Stimulated activated CD8-positive, alpha-beta memory T cell treated with anti-CD3 and anti-CD28 coated beads, Interleukin-2, amount 100 ng/mL, for 1 hour (primary cell): ENCODE measurements at places on chromosomes 7 and 10.

- DNase-seq = no peak
Measured at GRCh38 chr7:98315318-98315993, 34.0 kb downstream of the BRI3 start.

DNA sequence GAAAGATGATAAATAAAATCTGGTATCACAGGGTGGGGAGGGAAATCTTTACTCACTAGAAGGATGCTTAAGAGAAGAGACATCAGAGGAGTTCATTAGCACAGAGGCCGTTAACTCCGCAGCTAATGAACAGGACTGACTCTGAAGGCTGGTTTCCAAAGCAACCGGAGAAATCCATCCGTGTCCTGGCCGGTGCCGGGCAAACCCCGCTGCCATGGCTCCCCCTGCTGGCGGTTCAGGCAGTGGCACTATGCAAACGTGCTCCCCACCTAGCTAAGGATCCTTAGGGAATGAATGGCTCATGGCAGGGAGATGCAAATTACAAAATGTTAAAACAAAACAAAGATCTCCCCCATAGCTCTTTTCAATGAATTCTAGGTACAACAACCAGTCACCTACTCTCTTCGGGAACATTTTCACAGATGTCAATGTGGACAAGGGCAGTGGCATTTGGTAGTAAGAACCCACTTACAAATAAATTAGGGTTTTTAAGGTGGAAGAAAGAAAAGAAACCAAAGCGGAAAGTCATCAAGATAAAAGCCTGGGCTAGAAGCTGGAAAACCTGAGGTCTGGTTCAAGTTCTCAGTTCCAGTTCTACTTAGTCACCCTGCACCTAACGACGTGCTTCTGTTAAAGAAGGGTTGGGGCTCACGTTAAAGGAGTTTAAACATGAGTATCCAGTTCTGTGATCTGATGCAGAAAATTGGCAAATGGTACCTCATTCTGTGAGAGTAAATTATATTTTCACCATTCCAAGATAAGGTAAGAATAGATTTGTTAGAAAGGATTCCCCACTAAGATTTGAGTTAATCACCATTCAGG is 138.2 kb downstream of the SVIL start:
- peak; percentile 45 for DNase-seq

DNA sequence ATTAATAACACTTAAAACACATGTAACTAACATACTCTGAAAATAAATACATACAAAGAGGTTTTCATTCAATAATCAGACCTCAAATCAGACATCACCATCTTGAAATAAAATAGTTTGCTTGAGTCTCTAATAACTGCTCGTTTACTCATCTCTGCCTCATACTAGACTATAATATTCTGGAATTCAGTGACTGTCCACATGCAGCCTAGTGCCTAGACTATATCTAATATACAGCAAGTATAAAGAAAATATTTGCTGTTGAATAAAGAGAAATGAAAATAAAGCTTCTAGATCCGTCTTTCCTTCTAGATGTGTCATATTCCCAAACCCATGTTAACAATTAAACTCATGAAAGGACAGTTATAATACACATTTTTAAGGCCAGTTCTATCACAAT is 236.3 kb upstream of the LRRN3 start:
- DNase-seq = no peak

- no peak for DNase-seq
Measured at GRCh38 chr7:51301806-51302205, 14.8 kb downstream of the COBL start.

- DNase-seq = no peak
Measured at GRCh38 chr7:138746073-138746472, 44.9 kb upstream of the SVOPL start.

- DNase-seq = no peak
Measured at GRCh38 chr10:96441322-96441885, 72.3 kb downstream of the TLL2 start.

DNA sequence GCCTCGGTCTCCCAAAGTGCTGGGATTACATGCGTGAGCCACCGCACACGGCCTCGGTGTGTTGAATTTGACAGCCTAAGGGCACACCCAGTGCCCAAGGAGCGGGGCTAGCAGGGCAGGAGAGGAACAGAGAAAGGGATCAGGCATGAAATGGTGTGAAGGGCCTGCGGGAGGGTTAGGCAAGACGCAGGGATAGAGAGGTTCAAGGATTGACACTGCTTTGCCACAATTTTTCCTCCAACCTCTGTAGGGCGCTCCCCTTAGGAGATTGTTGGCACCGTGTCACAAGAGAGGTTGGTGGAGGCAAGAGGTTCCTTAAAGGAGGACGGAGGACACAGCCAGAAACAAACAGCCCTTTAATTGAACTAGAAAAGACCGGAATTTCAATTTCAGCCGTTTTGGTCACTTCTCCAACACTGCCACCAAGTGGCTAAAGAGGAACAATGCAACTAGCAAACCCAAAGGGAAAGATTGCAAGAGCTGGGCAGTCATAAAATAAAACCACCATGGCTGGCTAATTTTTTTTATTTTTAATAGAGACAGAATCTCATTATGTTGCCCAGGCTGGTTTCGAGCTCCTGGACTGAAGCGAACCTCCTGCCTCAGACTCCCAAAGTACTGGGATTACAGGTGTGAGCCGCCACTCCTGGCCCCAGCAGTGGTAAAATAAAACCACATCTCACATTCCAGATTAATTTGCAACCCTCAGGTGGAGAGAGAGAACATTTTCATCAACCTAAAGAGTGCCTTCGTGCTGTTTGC is 6.9 kb upstream of the CREB3L2 start:
- DNase-seq = no peak
